ENCODE measurements at places on chromosomes 5 and 9.

DNA sequence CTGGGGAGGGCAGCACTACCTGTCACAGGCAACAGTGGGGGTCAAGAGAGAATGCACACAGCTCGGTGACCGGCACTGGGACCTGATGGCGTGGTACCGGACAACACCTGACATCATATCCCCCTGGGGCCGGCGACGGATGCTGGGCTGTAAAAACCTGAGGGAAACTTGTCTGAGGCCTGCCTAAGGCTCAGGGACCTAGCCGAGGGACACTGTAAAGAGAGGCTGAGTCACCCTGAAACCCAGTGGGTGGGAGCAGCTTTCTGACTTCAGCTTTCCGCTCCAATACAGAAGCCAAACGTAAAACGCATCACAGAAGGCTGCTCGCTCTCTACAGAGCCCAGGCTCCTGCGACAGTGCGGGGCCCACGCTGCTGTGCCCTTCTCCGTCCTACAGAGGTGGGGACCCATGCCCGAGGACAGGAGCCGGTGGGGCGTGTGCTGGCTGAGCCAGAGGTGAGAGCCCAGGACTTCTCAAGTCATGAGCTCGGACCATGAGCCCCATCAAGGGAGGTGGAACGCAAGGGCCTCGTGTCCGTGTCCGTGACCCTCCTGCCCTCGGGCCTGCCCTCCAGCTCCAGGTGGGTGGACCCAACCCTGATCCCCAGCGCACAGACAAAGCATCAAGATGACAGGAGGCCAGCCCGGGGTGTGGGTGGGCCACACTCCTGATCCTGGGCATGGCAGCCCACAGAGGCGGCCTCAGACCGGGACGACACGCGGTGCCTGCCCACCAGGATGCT, 5.3 kb downstream of the RALGDS start:
- peak; percentile 81 for DNase-seq
- H3K4me1 ChIP-seq: peaks cover 41% of the 10 kb centered on the region
- no peaks in the 10 kb centered on the region for H3K27me3 ChIP-seq
- peak overlapping the region; percentile 62 for H3K27ac ChIP-seq

- H3K36me3 ChIP-seq: no peaks in the 10 kb centered on the region
- no peak overlapping the region for H3K4me3 ChIP-seq
- H3K27me3 ChIP-seq: no peaks in the 10 kb centered on the region
- DNase-seq: no peak
- no peaks in the 10 kb centered on the region for H3K4me1 ChIP-seq
Observed at GRCh38 chr5:81230416-81230815, 2.7 kb upstream of the CKMT2 start.

DNA sequence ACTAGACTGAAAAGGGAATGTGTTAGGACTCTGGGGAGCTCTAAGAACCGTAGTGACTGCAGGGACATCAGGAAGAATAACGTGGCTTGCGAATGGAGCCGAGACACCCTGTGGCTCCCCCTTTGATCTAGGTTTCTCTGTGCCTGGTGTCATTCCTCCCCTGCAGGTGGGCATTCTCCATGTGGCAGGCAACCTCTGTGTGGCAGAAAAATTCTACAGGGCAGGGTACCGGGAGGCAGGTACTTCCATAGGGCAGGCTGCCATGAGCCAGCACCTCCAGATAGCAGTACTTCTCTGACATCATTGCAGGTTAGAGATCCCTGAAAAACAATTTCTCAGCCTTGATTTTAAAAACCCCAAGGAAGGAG, 43.1 kb downstream of the ROPN1L start:
- no peaks in the 10 kb centered on the region for H3K4me1 ChIP-seq
- no peaks in the 10 kb centered on the region for H3K36me3 ChIP-seq
- no peak for DNase-seq
- H3K4me3 ChIP-seq: no peak overlapping the region

DNA sequence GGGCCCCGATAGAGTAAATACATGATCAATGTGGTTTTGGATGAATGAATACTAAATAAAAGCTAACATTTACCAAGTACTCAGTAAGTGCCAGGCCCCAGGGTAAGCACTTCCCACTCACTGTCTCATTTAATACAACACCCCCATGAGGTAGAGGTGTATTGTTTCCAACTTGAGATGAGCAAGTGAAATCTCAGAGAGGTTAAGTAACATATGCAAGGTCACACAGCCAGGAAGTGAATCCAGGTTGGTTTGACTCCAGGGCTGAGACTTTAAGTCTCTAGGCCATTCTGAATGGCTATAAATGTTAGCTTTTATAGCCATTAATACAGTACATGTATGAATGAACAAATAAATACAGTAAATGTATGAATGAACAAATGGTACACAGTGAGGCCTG, 39.4 kb downstream of the LHX2 start:
- no peak overlapping the region for H3K27ac ChIP-seq
- H3K27me3 ChIP-seq: no peaks in the 10 kb centered on the region
- no peak for DNase-seq
- peaks cover 4% of the 10 kb centered on the region for H3K4me1 ChIP-seq
- no peak overlapping the region for H3K4me3 ChIP-seq

- H3K36me3 ChIP-seq: no peaks in the 10 kb centered on the region
- peaks cover 19% of the 10 kb centered on the region for H3K4me1 ChIP-seq
- peak overlapping the region; percentile 54 for H3K4me3 ChIP-seq
- no peaks in the 10 kb centered on the region for H3K27me3 ChIP-seq
- H3K27ac ChIP-seq: no peak overlapping the region
Observed at GRCh38 chr9:95047452-95048224, 269.9 kb downstream of the FANCC start.

DNA sequence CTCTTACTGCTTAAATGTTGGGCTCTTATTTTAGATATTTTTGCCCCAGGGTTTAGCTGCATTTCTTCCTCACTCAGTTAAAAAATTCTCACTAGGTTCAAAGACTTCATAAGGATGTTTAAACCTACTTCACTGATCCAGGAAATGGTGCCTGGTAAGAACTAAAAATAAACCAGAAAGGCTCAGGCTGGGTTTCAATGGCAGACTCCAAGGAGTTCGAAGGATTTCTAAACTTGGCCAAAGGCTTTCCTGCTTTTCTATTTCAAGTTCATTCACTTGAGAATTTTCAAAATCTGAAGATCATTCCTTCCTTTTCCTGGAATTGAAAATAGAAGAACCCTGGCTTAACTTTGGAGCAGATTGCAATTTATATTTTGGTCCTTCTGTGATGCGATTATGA, 193.0 kb upstream of the MAP1B start:
- H3K27me3 ChIP-seq: no peaks in the 10 kb centered on the region
- no peak overlapping the region for H3K27ac ChIP-seq
- no peak for DNase-seq
- H3K4me3 ChIP-seq: no peak overlapping the region
- H3K4me1 ChIP-seq: no peaks in the 10 kb centered on the region
- no peaks in the 10 kb centered on the region for H3K36me3 ChIP-seq

DNA sequence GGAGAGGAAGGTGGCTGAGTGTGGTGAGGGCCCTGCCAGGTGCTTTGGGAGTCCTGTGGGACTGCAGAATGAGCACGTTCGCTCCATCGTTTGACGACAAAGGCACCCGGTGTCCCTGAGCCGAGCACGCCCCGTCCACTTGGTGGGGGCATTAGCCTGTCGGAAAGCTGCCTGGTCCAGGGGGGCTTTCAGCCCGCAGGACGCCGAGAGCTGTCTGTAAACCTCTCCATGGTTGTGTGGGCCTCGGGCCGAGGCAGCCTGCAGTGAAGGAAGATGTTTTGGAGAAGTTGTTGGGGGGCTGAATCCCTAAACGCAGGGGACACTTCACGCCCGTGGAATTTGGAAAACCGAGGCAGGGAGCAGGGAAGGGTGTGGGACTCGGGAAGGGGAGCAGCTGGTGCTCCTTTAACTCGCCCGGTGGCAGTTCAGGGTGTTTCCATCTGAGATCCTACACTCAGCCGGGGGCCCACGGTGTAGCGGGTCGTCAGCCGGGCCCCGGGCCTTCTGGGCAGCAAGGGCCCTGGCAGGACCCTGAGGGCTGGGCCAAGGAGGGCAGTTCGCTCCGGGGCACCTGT, 53.8 kb downstream of the MRPL36 start:
- no peak for DNase-seq
- H3K4me3 ChIP-seq: no peak overlapping the region
- H3K4me1 ChIP-seq: no peaks in the 10 kb centered on the region
- no peaks in the 10 kb centered on the region for H3K36me3 ChIP-seq
- H3K27ac ChIP-seq: no peak overlapping the region

- H3K36me3 ChIP-seq: no peaks in the 10 kb centered on the region
- no peaks in the 10 kb centered on the region for H3K4me1 ChIP-seq
- DNase-seq: no peak
- H3K4me3 ChIP-seq: no peak overlapping the region
- no peak overlapping the region for H3K27ac ChIP-seq
Observed at GRCh38 chr5:143198332-143198731, 205.2 kb downstream of the NR3C1 start.

DNA sequence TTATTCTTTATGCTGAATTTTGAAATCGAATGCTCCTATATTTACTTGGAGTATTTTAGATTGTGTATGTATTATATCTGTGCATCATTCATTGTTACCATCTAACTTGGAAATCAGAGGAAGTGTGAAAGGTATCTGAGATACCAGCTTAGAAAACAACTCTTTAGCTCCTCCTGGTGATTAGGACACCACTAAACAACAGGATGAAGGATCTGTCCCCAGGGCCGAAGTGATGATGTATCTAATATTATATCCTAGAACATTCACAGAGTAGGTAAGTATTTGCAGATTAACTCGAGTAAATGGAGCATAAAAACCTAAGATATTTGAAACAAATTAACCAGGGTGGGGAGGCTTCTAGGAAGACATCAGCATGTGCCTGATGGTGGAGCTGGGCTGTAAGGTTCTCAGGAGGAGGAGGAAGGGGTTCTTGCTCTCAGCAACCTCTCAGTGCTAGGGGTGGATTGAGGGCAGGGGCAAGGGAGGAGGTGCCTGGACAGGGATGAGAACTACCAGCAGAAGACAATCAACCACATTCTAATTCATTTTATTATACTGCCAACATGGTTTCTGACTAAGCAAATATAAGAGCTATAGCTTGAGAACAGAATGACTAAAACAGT, 2.6 kb upstream of the NFIL3 start:
- no peak overlapping the region for H3K4me3 ChIP-seq
- H3K36me3 ChIP-seq: no peaks in the 10 kb centered on the region
- H3K4me1 ChIP-seq: peaks cover 4% of the 10 kb centered on the region
- no peaks in the 10 kb centered on the region for H3K27me3 ChIP-seq
- no peak overlapping the region for H3K27ac ChIP-seq

DNA sequence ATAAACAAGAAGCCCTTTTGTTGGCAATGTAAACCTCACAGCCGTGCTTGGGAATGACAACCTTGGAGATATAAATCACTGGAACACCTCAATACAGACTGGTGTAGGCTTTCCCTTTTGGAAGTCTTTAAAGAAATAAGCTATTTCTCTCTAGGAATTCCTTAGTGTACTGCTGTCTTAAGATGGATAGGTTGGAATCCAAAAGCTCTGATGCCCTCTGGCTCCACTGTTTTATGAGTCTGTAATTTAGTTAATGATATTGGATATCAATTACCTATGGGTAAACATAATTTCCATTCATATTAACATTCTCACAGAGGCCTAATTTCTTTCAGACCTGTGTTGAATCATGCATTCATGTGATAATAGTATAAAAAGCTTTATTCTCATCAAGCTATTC, 435.9 kb upstream of the MPDZ start:
- no peak overlapping the region for H3K27ac ChIP-seq
- no peak overlapping the region for H3K4me3 ChIP-seq
- H3K4me1 ChIP-seq: peaks cover 4% of the 10 kb centered on the region
- no peaks in the 10 kb centered on the region for H3K27me3 ChIP-seq

- no peak overlapping the region for H3K27ac ChIP-seq
- H3K4me1 ChIP-seq: no peaks in the 10 kb centered on the region
- no peaks in the 10 kb centered on the region for H3K36me3 ChIP-seq
- H3K27me3 ChIP-seq: no peaks in the 10 kb centered on the region
- no peak for DNase-seq
- H3K4me3 ChIP-seq: no peak overlapping the region
Observed at GRCh38 chr5:2727550-2727949, 23.9 kb downstream of the IRX2 start.

- no peak overlapping the region for H3K27ac ChIP-seq
- H3K27me3 ChIP-seq: no peaks in the 10 kb centered on the region
- no peaks in the 10 kb centered on the region for H3K36me3 ChIP-seq
- DNase-seq: no peak
- H3K4me1 ChIP-seq: no peaks in the 10 kb centered on the region
Observed at GRCh38 chr5:33114361-33114760, 326.4 kb upstream of the TARS1 start.

- H3K27ac ChIP-seq: no peak overlapping the region
- H3K4me3 ChIP-seq: no peak overlapping the region
- no peaks in the 10 kb centered on the region for H3K27me3 ChIP-seq
- H3K36me3 ChIP-seq: no peaks in the 10 kb centered on the region
- DNase-seq: no peak
Observed at GRCh38 chr9:80375477-80375876, 803.7 kb downstream of the TLE4 start.

DNA sequence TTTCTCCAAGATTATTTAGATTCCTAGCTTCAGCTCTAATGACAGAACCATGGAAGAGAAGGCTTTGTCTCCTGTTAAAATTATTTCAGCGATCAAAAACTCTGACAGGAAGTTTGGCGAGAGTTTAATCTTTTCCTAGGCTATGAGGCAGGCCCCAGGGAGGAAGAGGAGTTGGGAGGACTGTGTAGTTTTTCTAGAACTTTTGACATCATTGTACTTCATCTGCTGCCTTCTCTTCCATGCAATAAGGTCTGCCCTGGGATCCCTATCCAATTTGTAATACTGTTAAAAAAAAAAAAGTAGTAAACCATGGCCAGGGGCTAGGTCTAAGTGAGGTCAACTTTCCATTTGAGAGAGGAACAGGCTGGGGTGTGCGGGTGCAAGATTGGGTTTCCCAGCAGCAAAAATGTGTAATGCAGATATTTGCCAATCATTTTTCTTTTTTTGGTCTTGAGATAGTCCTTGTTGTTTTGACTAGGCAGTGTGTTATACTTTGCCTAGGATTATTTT, 261.9 kb upstream of the ANKH start:
- H3K4me3 ChIP-seq: no peak overlapping the region
- H3K27me3 ChIP-seq: no peaks in the 10 kb centered on the region
- no peaks in the 10 kb centered on the region for H3K4me1 ChIP-seq
- DNase-seq: no peak
- H3K27ac ChIP-seq: no peak overlapping the region

- H3K27ac ChIP-seq: no peak overlapping the region
- H3K4me1 ChIP-seq: no peaks in the 10 kb centered on the region
- DNase-seq: no peak
- no peaks in the 10 kb centered on the region for H3K36me3 ChIP-seq
- H3K27me3 ChIP-seq: peaks cover 10% of the 10 kb centered on the region
Observed at GRCh38 chr5:66757834-66758371, 161.7 kb downstream of the MAST4 start.

- H3K4me1 ChIP-seq: no peaks in the 10 kb centered on the region
- no peak overlapping the region for H3K4me3 ChIP-seq
- no peaks in the 10 kb centered on the region for H3K36me3 ChIP-seq
- DNase-seq: no peak
Observed at GRCh38 chr5:128257076-128257475, 173.5 kb downstream of the SLC12A2 start.

DNA sequence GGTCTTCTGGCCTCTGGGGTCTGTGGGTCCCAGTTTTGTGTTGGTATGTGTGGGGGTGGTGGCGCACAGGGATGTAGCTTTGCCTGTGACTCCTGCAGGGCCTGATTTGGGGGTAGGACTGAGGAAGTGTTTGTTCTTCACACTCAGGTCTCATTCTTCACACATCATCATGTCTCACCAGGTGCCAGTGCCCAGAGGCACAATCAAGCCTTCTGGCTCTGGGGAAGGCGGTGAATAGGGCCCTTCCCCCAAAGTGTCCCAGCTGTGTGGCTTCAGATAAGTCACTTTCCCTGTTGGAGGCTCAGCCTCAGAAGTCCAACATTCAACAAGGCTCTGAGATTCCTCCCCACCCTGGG, 5.1 kb downstream of the DBN1 start:
- DNase-seq: no peak
- H3K4me1 ChIP-seq: peaks cover 23% of the 10 kb centered on the region
- H3K4me3 ChIP-seq: no peak overlapping the region
- H3K27ac ChIP-seq: no peak overlapping the region

Measured in A673 (cell line).